Stimulated activated CD4-positive, alpha-beta T cell treated with anti-CD3 and anti-CD28 coated beads, Interleukin-4, amount 100 ng/mL, for 48 hours (primary cell): ENCODE measurements at places on chromosomes 11 and 22.

DNA sequence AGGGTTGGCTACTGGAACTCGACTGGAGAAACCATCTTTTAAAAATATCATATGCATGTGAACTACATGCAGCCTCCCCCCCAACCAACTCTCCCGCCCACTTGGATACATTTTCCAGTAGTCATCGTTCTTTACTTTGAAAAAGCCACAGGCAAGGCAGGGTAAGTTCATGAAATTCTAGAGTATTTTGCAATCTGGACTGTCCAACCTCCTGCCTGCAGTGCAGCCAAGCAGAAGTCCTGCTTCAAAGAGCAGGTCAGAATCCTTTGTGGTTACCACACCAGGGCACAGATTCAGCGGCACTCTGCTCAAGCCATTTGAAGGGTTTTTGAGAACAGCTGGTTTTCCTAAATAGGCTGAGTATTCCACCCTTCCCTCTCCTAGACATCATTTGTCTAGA lies 12.1 kb downstream of the ELF5 start:
- DNase-seq = no peak

DNA sequence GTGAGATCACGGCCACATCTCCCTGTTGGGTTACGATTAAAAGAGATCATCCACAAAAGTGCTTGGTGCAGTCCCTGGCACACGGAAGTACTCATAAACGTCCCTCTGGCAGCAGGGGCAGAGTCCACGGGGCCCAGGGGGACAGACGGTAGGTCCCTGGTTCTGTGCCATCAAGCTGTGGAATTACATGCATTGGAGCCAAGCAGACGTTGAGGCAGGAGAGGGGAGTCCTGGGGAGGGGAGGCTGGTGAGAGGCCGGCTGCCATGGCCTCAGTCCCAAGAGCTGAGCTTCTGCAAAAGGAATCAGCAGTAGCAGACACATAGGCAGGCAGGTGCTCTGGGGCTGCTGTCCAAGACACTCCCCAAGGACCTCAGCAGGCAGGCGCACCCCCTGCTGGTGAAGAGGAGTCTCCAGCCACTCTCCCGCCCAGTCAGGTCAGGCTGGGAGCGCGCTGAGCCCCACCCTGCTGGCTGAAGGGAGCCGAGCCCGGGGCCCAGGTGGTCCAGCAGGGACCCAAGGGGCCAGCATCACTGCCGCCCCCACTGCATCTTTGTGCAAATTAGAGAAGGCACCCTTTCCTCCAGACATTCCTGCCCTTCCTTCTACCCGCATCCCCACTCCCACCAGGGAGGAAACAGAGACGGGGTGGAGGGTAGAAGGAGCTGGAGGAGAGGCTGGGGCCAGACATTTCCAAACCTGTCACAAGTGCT lies 7.6 kb upstream of the KCTD17 start:
- peak; percentile 45 for DNase-seq

DNA sequence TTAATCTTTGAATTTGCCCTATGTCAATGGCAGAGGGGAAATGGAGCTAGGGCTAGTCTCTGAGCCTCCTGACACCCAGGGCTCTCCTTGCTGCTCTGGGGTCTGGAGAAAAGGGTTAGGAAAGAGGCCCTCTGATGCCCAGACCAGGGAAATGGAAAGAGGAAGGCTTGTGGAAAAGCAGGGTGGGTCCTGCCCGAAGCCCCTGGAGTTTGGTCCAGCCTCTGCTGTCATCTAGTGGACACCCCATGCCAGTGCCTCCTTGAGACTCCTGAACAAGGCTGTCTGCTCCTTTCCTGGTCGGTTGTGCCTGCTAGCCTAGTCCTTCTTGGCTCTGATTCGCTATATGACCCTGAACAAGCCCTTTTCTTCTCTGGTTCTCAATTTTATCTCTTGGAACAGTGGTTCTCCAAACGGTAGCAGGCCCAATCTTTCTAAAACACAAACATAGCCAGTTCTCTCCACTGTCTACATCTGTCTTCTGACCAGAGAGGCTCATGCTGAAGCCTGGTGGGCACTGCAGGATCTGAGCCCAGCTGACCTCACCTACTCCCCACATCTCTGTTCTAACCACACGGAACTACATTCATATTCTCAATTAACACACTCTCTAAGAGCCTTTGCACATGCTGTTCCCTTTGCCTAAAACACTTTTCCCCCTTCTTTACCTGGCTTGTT lies 8.8 kb upstream of the PLA2G3 start:
- DNase-seq = no peak

GRCh38 chr22:39439170-39439569 lies 17.6 kb upstream of the MGAT3 start:
- DNase-seq = no peak

GRCh38 chr22:42608823-42609361 lies 5.8 kb downstream of the POLDIP3 start:
- DNase-seq = no peak

GRCh38 chr11:77842441-77843121 lies 21.6 kb downstream of the AAMDC start:
- no peak for DNase-seq

DNA sequence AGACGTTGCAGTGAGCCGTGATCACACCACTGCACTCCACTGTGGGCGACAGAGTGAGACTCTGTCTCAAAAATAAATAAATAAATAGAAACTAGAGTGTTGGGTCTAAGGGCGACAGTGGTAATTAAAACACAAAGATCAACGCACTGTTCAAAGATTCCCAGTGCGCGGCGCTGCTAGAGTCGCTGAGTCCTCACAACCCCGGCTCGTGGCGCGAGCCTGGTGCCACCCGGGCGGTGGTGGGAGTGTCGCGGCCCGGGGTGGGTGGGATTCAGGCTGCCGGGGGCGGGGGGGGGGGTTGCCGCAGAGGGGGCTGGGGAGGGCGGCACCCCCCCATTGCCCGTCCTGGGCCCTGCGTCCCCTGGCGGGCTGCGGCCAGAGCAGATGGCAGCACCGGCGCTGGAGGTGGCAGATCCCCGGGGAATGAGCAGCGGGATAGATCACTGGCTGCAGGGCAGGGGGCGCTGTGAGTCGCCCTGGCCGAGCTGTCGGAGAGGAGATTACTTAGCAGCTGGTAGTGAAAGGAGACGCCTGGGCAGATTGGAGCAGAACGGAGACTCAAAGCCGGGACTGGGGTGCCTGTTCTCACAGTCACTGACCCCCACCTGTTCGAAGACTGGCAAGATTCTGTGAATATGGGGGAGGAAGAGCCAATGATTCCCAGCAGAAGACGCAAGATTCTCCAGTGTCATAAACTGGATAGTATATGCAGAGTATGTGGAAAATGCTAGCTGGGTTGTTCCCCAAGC lies 30.2 kb upstream of the APOBEC3A start:
- peak; percentile 52 for DNase-seq

DNA sequence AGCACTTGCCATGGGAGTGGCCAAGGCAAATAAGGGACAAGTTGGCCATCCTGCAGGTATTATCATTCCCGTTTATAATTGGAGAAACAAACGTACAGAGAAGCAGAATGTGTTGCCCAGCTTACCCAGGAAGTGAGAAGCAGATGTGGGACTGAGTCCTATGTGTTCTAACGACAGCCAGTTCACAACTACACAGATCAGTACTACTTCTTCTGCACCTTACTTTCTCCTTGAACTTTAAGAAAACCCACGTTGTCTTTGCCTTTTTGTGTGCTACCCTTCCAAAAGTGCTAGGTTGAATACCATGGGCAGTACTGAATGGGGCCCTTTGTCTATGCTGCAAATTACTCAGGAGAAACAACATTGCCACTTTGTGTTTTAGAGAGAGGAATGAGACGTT lies 62.8 kb upstream of the BLID start:
- DNase-seq = no peak

DNA sequence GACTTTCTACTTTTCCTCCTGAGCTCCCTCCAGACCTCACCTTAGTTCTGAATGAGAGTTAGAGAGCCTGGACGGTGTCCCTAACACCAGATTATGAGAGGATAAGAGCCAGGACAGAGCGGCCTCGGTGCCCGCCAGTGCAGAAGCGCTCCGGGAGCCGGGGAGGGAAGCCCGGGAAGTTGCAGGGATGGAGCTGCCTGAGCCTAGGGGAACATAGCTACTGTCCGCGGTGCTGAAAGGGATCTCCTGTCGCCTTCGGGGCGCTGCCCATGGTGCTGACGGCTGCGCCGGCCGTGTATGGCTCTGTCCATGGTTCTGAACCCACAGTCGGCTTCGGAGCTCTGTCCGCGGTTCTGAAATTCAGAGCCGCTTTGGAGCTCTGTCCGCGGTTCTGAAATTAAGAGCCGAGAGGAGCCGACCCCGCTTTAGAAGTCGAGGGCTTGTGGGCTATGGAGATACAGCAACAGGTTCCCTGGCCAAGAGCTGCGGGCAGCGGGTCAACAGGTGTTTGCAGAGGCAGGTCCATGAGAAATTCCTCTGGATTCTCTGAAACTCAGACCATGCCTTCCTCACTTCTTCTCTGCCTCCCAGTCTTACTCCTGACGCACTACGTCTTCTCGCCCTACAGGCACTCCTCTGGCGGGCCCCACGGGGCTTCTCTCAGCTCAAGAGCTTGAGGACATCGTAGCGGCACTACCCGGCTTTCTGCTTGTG lies 814 bp downstream of the NPAS4 start:
- peak; percentile 78 for DNase-seq

GRCh38 chr11:35912883-35913624 lies 30.8 kb upstream of the LDLRAD3 start:
- no peak for DNase-seq

DNA sequence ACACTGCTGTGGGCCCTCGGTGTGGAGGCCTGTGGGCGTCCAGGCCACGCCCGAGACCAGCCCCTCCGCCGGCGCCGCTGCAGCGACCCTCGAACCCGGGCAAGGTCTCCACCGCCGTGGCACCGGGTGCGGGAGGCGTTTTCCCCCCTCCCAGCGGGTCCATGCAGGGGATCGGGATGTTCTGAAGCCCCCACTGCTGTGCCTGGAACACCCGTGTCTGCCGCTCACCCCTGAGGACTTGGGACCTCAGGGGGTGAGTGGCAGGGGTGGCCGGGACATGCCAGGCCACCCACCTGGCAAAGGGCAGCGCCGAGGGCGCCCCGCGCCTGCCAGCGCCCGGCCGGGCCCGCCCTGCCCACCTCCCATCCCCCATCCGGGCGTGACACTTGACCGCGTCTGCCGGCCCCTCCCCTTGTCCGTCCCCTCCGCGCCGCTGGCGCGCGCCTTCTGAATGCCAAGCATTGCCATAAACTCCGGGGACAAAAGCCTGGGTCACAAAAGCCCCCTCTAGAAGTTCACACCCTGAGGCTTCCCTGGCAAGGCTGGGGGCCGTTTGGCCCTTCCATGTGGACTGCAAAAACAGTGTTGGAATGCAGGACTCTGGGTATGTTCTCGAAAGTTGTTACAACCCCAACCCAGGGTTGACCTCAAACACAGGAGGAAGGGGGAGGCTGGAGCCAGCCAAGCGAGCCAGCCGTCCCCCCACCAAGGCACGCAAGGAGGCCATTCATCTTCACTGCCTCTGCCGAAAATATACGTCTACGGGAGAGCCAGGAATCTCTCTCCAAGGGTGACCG lies 819 bp upstream of the KCNQ1OT1 start:
- peak; percentile 8 for DNase-seq

- DNase-seq = no peak
Observed at GRCh38 chr11:22304337-22304961, 33.7 kb upstream of the SLC17A6 start.

DNA sequence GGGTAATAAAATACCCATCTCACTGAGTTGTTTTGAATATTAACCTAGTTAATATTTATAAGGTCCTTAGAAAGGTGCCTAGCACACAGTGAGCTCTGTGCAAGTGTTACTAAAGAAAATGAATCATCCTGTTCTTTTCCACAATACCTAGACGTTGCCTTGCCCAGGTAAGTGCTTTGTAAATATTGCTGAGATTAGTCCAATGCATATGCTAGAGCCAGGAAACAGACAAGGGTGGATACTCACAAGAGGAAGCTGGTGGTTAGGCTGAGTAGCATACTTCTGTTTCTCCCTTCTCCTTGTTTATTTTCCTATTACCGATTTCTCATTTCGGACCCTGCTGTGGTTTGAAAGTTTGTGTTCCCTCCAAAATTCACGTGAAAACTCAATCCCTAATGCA lies 58.1 kb upstream of the BARX2 start:
- no peak for DNase-seq

GRCh38 chr11:132187386-132187785 lies 817.0 kb downstream of the NTM start:
- no peak for DNase-seq

DNA sequence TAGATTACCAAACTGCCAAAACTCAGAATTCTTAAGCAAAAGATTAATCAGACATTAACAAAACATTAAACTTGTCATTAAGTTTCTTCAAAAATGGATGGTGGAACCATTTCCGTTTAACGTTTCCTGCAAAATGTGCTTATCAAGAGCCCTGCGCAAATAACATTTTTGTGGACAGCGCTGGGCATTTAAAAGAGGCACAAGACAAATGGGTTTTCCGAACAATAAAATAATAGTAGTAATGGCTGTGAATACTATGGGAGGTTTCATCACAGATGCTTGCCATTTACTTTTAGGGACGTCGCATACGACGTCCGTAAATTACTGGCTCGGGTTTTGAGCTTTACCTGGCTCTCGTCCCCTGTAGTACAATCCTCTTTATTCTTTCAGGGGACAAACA lies 1.1 kb downstream of the NPAT start:
- no peak for DNase-seq

- DNase-seq = no peak
Observed at GRCh38 chr11:124791626-124792341, 8.4 kb downstream of the MSANTD2 start.

DNA sequence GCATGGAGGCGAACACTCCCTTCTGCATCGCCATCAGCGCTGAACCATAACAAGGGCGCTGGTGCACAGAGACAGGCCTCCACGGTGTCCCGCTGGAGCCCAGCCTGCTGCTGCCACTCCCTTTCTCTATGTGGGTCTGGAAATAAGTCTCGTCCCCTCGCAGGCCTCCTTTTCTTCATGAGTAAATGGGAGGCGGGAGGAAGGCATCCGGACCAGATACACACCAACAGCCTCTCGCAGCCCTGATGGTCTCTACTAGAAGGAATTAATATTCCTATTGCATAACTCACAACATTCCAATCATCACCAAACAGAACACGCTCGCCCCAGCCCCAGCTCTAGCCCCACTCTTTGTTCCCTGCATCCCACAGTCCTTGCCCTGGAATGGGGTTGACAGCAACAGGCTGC lies 14.9 kb downstream of the RASD2 start:
- no peak for DNase-seq

- no peak for DNase-seq
Observed at GRCh38 chr11:19642185-19643158, 70.2 kb upstream of the NAV2 start.

GRCh38 chr11:35458846-35459245 lies 39.5 kb upstream of the SLC1A2 start:
- no peak for DNase-seq

- no peak for DNase-seq
Observed at GRCh38 chr11:94751786-94752185, 16.4 kb upstream of the AMOTL1 start.

- DNase-seq = no peak
Observed at GRCh38 chr11:94750319-94751217, 17.6 kb upstream of the AMOTL1 start.

- no peak for DNase-seq
Observed at GRCh38 chr11:97645736-97646135, 1255.9 kb downstream of the JRKL start.

DNA sequence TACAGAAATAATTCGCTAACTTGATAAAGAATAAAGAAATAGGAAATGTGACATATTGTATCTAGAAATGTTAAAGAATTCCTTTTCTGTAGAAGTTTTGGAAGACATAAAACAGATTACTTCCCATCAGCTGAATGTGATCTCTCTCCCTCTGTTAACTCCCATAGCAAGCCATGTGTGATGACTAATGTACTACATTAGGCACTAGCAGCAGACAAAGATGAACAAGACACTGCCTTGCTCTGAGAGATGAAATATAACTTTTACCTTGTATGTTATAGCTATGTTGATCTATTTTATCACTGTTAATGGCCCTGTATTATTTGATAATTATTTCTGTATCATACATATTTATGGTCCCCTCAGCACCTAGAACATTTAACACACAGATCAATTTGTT lies 817.2 kb downstream of the LRRC4C start:
- DNase-seq = no peak
